ENCODE measurements at places on chromosomes 12 and 14. TPM values are rescaled to one million over a fixed set of nuclear protein-coding genes. Genes with fewer than 3 reads are reported as not detected.

The KRT77 gene
- total RNA-seq = 110 TPM

The ZC3H10 gene
- total RNA-seq = 3.0 TPM

GRCh38 chr14:35384455-35385041, 20.0 kb downstream of the NFKBIA start:
- DNase-seq = peak; percentile 36

- no peak for DNase-seq
Measured at GRCh38 chr12:1935700-1936378, 17.4 kb upstream of the CACNA2D4 start.

All from skin of body (tissue), 3 donors.